NCI-H1092 (cell line): ENCODE measurements at places on chromosomes 13 and 19.

- no peak for DNase-seq
These were observed 99.0 kb downstream of the PCDH20 start for GRCh38 chr13:61316647-61317046.

- no peak for DNase-seq
These were observed 14.9 kb downstream of the LAIR2 start for GRCh38 chr19:54517483-54517882.

GRCh38 chr13:85828094-85828684 is 29.0 kb upstream of the SLITRK6 start:
- peak; percentile 16 for DNase-seq

DNA sequence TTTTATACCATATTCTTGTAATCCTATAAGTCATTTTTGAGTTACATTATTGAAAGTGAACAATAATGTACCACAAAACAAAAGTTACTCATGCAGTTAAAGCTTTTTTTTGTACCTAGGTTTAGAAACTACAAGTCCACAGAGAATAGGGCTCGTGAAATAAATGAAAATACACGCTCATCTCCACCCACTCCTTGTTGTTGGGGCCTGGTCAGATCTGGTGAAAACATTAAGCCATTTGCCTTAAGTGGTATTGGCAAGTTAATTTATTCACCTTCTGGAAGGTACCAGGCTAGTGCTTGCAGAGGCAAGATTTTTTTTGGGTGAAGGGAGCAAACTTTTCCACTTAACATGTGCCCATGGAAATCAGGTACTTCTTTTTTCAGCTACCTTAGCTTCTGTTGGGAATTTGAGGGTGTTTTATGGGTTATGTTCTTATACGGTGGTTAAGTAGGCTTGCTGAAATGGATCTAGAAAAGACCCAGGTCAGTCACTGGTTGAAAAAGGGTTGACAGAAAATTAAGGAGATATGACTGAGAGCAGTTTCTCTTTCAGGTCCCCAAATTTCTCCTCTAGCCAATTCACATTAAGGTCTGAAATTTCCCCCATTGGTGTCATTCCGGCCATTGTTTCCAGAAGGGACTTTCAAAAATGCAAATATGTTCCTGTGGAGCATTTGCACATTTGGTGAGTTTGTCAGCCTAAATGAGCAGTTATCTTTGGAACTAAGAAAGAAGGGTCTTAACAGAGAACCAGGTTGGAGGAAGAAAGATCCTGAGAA is 143.3 kb downstream of the KCNRG start:
- DNase-seq: no peak

GRCh38 chr13:53001444-53002225 is 27.0 kb upstream of the OLFM4 start:
- DNase-seq: no peak

DNA sequence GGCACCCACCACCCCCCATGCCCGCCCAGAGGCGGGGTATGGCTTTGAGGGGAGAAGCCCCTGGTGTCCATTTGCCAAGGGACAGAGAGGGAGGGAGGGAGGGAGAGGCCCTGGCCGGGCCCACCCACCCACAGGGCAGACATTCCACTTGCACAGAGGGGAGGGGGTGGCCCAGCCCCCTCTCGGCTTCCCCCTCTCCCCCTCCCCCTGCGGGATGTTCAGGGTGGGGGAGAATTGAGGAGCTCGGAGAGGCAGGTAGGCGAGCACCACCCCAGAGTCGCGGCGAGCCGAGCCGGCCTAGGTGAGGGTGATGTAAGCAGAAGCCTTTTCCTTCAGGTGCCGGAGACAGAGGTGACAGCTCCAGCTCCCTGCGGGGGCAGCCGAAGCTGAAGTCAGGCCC is 12.3 kb downstream of the DPF1 start:
- no peak for DNase-seq

DNA sequence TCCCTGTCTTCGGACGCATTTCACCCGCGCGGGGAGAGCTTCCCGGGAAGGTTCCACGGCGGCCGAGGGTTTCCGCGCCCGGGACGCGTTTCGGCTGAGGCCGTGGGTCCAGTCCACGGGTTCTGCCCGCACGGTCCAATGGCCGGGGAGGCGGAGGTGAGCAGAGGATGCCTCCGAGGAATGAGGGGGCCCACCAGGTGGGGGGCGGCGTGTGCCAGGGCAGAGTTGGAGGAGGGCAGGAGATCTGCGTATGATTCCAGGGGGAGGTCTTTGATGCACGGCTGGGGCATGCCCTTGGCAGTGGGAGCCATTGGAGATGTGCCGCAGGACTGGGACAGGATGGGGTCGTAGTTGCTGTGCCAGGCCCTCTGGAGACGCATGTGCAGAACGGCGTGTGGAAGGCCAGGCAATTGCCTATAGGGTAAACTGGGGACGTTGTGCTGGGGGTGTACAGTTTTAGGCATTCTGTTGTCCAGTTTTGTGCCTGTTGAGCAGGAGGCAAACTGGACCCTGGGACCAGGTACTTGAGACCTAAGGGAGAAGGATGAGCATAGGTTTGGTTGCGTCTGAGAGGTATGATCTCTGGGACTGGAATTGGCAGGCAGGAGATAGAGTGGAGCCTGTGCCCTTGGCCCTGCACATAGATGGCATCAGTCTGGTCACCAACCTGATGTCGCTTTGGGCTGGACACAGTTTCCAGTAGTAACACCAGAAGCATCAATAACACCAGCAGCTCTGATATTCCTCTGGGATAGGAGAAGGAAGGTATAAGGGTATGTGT is 751 bp downstream of the ZNF584 start:
- DNase-seq: no peak

GRCh38 chr13:105820415-105820814 is 715.0 kb downstream of the EFNB2 start:
- no peak for DNase-seq

GRCh38 chr13:51620165-51620983 is 36.1 kb downstream of the WDFY2 start:
- DNase-seq: no peak

GRCh38 chr19:9671655-9672054 is 3.2 kb downstream of the ZNF562 start:
- no peak for DNase-seq

- no peak for DNase-seq
These were observed 5.4 kb upstream of the PLPP2 start for GRCh38 chr19:296476-297225.

DNA sequence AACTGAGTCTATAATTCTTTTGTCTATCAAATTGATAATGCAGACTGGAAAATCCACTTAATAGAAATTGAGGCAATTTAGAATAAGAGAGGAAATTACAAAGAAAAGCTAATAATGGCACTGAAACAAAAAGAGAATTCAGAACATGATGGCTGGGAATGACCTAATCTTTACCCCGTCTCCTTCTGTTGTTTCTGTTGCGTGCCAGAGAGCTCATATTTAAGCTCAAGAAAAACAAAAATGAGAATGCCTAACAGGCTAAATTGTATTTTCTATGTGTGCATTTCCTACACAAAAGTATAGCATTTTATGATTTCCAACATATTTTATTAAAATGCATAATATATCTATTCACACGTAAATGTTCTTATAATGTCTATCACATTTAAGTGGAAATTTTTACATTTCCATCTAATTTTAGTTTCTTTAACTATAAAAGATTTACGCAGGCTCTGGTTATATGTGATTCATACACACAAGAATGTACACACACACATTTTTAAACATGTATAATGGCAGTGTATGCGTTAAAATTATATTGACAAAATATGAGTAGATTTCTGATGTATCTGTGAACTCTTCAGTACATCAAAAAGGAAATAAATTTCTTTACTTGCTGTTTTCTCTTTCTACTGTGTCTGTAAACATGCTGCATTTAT is 432.3 kb downstream of the SLITRK6 start:
- DNase-seq: no peak

- DNase-seq: peak; percentile 85
These were observed 132.2 kb downstream of the FREM2 start for GRCh38 chr13:38819053-38819452.

GRCh38 chr13:71089056-71089455 is 777.9 kb downstream of the DACH1 start:
- no peak for DNase-seq

- DNase-seq: no peak
These were observed 24.3 kb downstream of the DZIP1 start for GRCh38 chr13:95620030-95620824.

- DNase-seq: no peak
These were observed 523.5 kb upstream of the ARGLU1 start for GRCh38 chr13:107091428-107091827.

DNA sequence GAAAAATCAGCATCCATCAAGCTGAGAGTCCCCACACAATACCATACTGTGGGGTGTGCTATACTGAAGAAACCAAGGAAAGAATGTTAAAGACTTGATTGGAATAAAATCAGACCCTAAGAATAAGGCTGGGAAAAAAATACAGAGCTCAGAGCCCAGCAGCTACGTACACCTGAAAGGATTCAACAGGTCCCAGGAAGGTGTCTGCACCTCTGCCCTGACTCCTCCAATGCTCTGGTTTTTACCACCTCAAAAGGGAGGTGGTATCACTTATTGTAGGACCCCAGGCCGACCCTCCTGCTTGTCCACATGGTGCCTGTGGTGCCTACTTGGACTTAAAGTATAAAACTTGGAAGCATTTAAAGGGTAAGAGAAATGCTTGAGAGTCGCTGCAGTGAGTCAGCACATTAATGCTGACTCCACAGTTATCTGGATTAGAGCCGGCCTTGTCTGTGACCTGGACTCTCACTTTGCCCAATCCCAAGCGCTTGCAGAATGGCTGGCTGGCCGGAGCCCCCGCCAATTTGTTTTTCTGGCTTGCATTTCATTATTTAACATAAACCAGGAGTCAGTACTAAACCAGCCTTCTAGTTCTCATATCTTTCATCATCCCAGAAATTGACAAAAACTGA is 110.1 kb downstream of the FGF14 start:
- DNase-seq: no peak

- no peak for DNase-seq
These were observed 53.3 kb upstream of the SLITRK1 start for GRCh38 chr13:83935566-83935965.

GRCh38 chr13:90455823-90456222 is 891.7 kb upstream of the MIR17HG start:
- DNase-seq: no peak

DNA sequence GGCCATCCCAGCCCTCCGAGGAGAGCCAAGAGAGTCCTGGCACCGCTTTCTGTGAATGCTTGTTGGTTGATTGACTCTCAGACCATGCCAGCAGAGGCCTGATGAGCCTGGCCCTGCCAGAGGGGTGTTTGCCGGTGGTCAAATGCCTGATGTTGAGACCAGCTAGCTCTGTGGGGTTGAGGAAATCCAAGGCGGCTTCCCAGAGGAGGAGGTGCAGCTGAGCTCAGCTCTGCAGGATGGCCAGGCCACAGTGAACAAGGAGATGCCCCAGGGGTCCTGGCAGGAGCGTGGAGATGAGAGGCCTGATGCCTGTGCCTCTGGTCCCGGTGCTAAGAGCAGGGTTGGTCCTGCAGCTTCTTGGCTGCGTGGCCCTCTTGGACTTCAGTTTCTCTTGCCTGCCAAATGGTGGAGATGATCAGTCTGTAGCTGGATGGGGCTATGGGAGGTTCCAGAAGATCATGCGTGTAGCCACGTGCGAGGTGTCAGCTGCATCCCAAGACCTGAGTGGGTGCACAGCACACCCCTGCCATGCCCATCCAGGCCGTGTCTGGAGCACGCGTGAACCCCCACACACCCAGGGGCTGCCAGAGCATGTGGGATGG is 16.8 kb downstream of the NFIC start:
- no peak for DNase-seq

DNA sequence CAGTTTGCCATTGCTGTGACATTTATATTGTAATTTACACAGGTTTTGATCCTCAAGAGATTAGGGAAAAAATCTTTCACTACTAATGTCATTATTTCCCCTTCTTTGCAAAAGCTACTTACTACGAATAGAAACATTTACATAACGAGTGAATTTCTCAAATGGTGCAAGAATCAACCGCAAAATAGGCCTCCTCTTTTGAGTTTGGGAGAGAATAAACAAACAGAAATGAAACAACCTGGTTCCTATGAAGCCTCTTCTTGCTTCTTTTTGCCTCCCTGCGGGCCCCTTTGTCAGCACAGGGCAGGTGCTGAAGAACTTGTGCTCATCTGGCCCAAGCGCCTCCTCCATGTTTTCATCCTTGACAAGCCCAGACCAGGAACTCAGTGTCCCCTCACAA is 10.1 kb upstream of the GJA3 start:
- no peak for DNase-seq

DNA sequence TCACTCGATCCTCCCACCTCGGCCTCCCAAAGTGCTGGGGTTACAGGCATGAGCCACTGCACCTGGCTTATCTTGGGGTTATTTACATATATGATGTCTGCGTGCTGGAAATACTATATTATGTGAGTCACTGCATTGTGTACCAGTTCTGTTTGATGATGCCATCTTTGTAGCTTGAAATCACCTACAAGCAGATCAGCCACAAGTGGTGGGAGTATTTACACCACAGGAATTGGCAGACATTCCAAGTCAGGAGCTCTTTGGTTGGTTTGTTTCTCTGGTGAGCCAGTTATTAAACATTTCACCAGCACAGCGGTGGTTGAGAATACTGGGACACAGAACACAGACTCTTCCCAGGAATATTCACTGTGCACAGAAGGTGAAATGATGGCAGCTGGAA is 4.5 kb upstream of the TIMM44 start:
- DNase-seq: no peak

GRCh38 chr13:80337288-80338081 is 3.4 kb downstream of the SPRY2 start:
- no peak for DNase-seq

DNA sequence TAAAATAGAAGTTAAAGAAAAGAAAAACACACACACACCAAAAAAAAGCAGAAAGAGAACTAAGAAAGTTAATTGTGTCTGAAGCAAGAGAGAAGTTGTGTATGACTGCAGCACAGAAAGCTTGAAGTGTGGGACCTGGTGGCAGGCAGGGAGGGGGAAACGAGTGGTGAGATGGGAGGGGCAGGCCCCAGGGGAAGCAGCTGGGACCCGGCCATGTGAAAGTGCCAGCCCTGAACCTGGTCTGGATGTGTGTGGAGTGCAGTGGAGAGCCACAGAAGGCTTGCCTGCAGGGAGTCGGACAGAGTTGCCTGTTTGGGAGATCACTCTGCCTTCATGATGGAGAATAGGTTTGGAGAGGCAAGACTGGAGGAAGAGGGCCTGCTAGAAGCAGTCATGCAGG is 199.0 kb downstream of the GGACT start:
- no peak for DNase-seq

GRCh38 chr19:17097593-17098126 is 22.1 kb downstream of the MYO9B start:
- no peak for DNase-seq

DNA sequence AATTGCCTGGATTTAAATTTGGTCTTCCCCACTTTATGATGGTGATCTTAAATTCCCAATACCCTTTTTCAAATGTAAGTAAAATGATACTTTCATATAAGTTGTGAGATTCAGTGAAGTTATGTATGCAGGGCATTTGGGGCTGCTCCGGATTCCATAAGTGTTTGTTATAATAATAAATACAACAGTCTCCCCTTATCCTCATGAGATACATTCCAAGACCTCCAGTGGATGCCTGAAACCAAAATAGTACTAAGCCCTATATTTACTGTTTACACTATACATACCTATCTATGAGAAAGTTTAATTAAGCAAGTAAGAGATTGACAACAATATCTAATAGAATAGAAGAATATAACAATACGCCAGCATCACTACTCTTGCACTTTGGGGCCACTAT is 2237.8 kb downstream of the PCDH9 start:
- DNase-seq: no peak

GRCh38 chr19:46480415-46480814 is 9.1 kb upstream of the PNMA8A start:
- no peak for DNase-seq

GRCh38 chr13:94329277-94329676 is 150.2 kb downstream of the DCT start:
- DNase-seq: no peak
